ENCODE measurements at places on chromosomes 4 and X. TPM values are rescaled to one million over a fixed set of nuclear protein-coding genes. Genes with fewer than 3 reads are reported as not detected.

- no peak for DNase-seq
Observed at GRCh38 chr4:138062929-138063328, 179.2 kb downstream of the SLC7A11 start.

DNA sequence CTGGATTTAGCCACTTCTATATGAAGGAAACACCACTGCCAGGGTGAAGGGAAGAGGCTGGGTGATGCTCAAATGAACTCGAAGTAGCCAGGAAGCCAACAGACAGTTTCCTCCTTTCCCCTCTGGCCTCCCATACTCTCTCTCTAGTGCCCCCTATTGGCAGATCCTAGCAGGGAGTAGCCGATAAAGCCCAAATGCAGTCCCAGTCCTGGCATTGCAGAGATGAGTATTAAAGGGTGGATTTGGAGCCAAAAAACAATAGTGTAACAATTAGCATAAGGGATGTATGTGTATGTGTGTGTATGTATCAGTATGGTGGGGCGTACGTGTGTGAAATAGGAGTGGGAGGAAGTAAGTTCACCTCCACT is 213.8 kb upstream of the LDB2 start:
- DNase-seq = no peak

- DNase-seq = no peak
Observed at GRCh38 chr4:79979785-79980437, 93.1 kb downstream of the ANTXR2 start.

GRCh38 chrX:149987613-149988012 is 49.3 kb upstream of the EOLA2 start:
- no peak for DNase-seq

DNA sequence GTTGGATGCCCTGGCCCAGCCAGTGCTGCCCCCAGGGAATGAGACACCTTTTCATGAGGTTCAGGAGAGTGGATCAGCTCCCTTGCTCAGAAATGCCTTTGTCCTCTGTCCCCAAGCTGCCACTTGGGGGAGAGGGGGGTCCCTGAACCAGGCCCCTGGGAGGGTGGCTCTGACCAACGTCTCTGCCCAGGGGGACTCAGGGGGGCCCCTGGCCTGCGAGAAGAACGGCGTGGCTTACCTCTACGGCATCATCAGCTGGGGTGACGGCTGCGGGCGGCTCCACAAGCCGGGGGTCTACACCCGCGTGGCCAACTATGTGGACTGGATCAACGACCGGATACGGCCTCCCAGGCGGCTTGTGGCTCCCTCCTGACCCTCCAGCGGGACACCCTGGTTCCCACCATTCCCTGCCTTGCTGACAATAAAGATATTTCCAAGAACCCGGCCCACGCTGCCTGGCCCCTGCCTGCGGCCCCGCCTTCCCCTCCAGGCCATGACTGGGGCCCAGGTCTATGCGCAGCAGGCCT is 7.3 kb downstream of the HGFAC start:
- no peak for DNase-seq

The SULT1E1 gene
- total RNA-seq = not detected

Data from activated naive CD8-positive, alpha-beta T cell treated with anti-CD3 and anti-CD28 coated beads for 36 hours (primary cell).